ENCODE measurements at places on chromosomes 7 and 10.
A peak's percentile ranks its signal among the peaks of the same experiment; 100 is the strongest.

- H3K36me3 ChIP-seq: no peaks in the 10 kb centered on the region
- DNase-seq: no peak
- H3K27ac ChIP-seq: no peak overlapping the region
- no peaks in the 10 kb centered on the region for H3K27me3 ChIP-seq
- peaks cover 15% of the 10 kb centered on the region for H3K4me1 ChIP-seq
These were observed 65.6 kb upstream of the MKI67 start for GRCh38 chr10:128191847-128192246.

GRCh38 chr10:48691812-48692528 lies 7.3 kb downstream of the WDFY4 start:
- H3K4me3 ChIP-seq: no peak overlapping the region
- no peak for DNase-seq
- H3K27ac ChIP-seq: no peak overlapping the region

DNA sequence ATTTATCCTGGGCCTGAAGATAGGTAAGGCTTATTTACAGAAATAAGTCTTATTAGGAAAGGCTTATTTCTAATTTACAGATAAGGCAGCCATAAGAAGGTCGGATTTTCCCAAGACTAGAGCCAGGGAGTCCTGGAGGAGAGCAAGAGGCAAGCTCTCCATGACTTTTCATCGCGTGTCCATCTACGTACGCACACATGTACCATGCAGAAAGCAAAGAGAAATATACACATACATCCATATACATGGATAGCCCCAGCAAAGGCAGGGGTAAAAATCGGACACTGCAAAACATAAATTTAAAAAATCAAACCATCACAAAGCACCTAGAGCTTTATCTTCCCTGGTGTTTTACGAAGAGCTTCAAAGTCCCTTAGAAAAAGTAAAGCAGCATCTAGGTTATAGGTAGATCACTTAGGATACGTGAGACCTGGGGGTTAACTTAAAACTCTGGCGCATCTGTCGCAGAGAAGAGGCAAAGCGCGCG lies 25.8 kb upstream of the ZRANB1 start:
- peaks cover 36% of the 10 kb centered on the region for H3K4me1 ChIP-seq
- DNase-seq: no peak
- H3K4me3 ChIP-seq: peak overlapping the region; percentile 90

DNA sequence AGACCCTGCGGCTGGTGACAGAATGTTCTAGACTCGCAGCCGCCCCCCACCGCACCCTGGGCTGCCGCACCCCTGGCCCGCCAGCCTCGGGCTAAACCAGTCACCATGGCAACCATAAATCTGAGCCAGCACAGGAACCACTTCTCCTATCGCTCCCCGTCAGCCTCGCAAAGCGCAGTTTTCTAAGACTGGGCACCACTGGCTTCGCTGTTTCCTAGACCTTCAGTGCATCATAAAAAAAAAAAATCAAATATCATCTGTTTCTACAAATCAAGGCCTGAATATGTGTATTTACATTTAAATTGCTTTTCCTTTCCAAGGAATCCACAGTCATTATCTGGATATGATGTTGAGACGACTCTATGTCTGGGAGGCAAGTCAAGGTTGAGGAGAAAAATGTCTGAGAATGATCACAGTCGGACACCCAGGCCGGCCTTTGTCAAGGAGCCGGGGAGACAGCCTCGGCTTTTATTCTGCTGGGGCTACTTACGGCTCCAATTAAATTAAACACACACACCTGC lies 99.9 kb downstream of the PTPRN2 start:
- H3K36me3 ChIP-seq: no peaks in the 10 kb centered on the region
- no peak for DNase-seq
- H3K27ac ChIP-seq: no peak overlapping the region

- no peak overlapping the region for H3K27ac ChIP-seq
- no peaks in the 10 kb centered on the region for H3K4me1 ChIP-seq
- H3K36me3 ChIP-seq: no peaks in the 10 kb centered on the region
- H3K27me3 ChIP-seq: no peaks in the 10 kb centered on the region
- DNase-seq: no peak
- no peak overlapping the region for H3K4me3 ChIP-seq
These were observed 207.6 kb downstream of the AHR start for GRCh38 chr7:17506095-17506494.

DNA sequence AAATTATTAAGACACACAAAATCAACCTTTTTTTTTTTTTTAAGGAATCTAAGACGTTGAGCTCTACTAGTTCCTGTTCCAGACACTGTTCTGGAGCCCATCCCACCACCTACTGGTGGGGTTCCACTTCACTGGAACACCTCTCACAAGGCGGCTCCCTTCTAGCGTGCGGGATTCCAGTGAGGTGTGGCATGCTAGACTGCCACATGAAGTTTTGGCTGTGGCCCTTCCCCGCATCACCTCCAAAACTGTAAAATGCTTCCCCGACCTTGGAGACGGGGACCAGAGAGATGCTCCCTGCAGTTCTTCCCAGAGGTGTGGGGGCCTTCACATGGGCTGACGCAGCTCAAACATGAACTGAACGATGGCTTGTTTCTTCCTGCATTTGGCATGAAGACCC lies 12.6 kb downstream of the FAM53B start:
- H3K27ac ChIP-seq: no peak overlapping the region
- peaks cover 94% of the 10 kb centered on the region for H3K4me1 ChIP-seq
- H3K4me3 ChIP-seq: no peak overlapping the region
- peaks cover 29% of the 10 kb centered on the region for H3K36me3 ChIP-seq

- H3K27me3 ChIP-seq: peaks cover 20% of the 10 kb centered on the region
- no peaks in the 10 kb centered on the region for H3K36me3 ChIP-seq
- no peak overlapping the region for H3K4me3 ChIP-seq
- DNase-seq: no peak
- H3K4me1 ChIP-seq: no peaks in the 10 kb centered on the region
These were observed 81.4 kb upstream of the EMX2 start for GRCh38 chr10:117460846-117461765.

DNA sequence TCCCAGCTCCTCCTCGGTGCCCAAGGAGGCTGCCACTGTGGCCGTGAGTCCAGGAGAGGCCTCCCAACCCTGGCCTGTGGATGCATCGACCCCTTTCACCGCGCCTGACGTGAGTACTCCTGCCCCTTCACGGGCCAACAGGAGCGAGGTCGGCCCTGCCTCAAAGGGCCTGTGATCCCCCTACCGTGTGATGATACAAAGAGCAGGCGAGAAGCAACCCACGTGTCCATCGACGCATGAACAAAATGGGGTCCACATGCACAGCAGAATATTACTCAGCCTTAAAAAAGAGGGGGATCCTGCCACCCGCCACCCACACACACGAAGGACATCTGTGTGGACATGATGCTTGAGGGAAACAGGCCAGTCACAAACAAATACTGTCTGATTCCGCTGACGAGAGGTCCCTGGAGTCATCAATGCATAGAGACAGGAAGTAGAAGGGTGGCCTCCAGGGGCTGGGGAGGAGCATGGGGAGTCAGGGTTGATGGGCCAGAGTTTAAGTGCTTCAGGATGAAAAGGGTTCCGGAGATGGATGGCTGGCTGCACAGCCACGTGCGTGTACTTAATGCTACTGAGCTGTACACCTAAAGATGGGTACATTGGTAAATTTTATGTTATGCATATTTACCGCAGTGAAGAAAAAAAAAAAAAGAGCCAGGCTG lies 151.9 kb downstream of the PRKAG2 start:
- H3K36me3 ChIP-seq: no peaks in the 10 kb centered on the region
- H3K4me3 ChIP-seq: no peak overlapping the region
- H3K27ac ChIP-seq: no peak overlapping the region
- peaks cover 28% of the 10 kb centered on the region for H3K4me1 ChIP-seq

DNA sequence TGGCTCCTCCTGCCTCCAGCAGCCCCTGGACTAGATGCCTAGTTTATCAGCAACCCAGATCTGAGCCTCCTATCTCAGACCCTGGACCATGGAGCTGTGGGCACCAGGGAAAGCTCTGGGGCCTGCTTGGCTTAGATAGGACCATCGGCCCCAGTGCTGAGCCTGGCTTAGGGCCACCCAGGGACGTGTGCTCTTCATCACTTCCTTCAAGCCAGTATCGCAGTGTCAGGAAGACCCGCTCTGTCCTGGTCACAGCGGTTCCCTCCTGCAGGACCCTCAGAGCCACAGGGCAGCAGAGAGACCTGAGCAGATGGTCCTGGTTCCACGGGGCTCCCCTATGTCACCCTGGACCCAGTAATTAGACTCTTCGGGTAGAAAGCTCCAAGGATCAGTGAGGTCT lies 105.7 kb upstream of the FAM20C start:
- DNase-seq: peak; percentile 16
- peak overlapping the region; percentile 44 for H3K27ac ChIP-seq
- peaks cover 7% of the 10 kb centered on the region for H3K4me1 ChIP-seq
- no peak overlapping the region for H3K4me3 ChIP-seq

DNA sequence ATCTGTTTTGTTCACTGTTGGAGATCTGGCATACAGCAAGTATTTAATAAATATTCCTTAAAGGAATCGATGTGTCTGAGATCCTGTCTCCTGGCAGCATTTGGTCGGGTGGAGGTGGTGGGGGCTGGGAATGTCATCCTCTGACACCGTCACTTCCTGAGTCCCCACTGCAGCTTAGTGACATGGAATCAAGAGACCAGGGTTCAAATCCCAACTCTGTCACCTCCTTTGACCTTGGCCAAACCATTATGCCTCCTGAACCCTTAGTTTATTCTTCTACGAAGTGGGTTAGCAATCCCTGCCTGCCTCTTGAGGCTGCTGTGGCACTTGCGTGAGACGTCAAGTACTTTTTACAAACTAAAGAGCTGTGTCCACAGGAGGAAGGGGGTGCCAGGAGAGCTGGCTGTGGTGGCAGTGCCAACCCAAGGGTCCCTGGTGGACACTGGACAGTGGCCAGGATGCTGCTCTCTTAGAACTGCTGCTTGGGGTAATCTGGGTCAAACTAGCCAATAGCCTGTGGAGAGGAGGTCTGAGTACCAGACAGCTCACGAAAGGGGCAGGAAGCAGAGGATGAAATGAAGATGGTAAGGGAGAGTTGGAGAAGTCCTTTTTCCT lies 8.0 kb upstream of the ZMIZ1 start:
- peaks cover 26% of the 10 kb centered on the region for H3K4me1 ChIP-seq
- no peaks in the 10 kb centered on the region for H3K36me3 ChIP-seq
- no peaks in the 10 kb centered on the region for H3K27me3 ChIP-seq

DNA sequence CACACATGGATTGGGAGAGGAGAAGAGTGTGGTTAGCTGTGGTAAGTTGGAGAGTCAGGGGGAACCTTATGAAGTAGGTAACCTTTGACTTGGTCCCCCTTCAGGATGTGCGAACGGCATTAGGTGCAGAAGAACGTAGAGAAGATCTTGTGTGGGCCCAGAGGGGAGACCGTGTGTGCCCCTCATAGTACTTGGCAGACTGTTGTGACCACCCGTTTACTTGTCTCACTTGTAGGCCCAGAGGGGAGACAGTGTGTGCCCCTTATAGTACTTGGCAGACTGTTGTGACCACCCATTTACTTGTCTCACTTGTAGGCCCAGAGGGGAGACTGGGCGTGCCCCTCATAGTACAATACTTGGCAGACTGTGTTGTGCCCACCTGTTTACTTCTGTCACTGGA lies 2.6 kb downstream of the GTPBP4 start:
- no peak for DNase-seq
- peak overlapping the region; percentile 99 for H3K27ac ChIP-seq
- peaks cover 52% of the 10 kb centered on the region for H3K4me1 ChIP-seq
- H3K36me3 ChIP-seq: peaks cover 76% of the 10 kb centered on the region
- H3K27me3 ChIP-seq: no peaks in the 10 kb centered on the region

- peaks cover 15% of the 10 kb centered on the region for H3K27me3 ChIP-seq
- DNase-seq: no peak
- H3K27ac ChIP-seq: no peak overlapping the region
- no peaks in the 10 kb centered on the region for H3K36me3 ChIP-seq
These were observed 286.4 kb upstream of the SP4 start for GRCh38 chr7:21141476-21141875.

GRCh38 chr10:32891261-32891660 lies 66.8 kb downstream of the ITGB1 start:
- peaks cover 12% of the 10 kb centered on the region for H3K36me3 ChIP-seq
- DNase-seq: no peak
- no peaks in the 10 kb centered on the region for H3K27me3 ChIP-seq
- peaks cover 14% of the 10 kb centered on the region for H3K4me1 ChIP-seq

- peaks cover 36% of the 10 kb centered on the region for H3K4me1 ChIP-seq
- H3K27ac ChIP-seq: peak overlapping the region; percentile 88
- H3K27me3 ChIP-seq: no peaks in the 10 kb centered on the region
- peak overlapping the region; percentile 89 for H3K4me3 ChIP-seq
- no peak for DNase-seq
These were observed 58.4 kb downstream of the ZNF467 start for GRCh38 chr7:149714910-149715471.

- H3K4me3 ChIP-seq: no peak overlapping the region
- H3K4me1 ChIP-seq: peaks cover 13% of the 10 kb centered on the region
- peak overlapping the region; percentile 48 for H3K27ac ChIP-seq
- H3K27me3 ChIP-seq: no peaks in the 10 kb centered on the region
- no peak for DNase-seq
- peaks cover 55% of the 10 kb centered on the region for H3K36me3 ChIP-seq
These were observed 83.7 kb downstream of the VPS50 start for GRCh38 chr7:93315896-93316295.

GRCh38 chr10:14327527-14327926 lies 3.2 kb downstream of the FRMD4A start:
- H3K27me3 ChIP-seq: peaks cover 53% of the 10 kb centered on the region
- H3K27ac ChIP-seq: no peak overlapping the region
- no peak overlapping the region for H3K4me3 ChIP-seq
- H3K36me3 ChIP-seq: no peaks in the 10 kb centered on the region

GRCh38 chr10:112361951-112362751 lies 11.8 kb upstream of the ACSL5 start:
- no peaks in the 10 kb centered on the region for H3K4me1 ChIP-seq
- DNase-seq: no peak
- H3K36me3 ChIP-seq: no peaks in the 10 kb centered on the region
- peaks cover 6% of the 10 kb centered on the region for H3K27me3 ChIP-seq
